ENCODE measurements at places on chromosomes 4 and X.

- no peak for DNase-seq
These were observed 354.9 kb downstream of the CBLL2 start for GRCh38 chrX:22627576-22627975.

GRCh38 chr4:172109466-172109865, 296.3 kb downstream of the GALNTL6 start:
- DNase-seq = no peak

DNA sequence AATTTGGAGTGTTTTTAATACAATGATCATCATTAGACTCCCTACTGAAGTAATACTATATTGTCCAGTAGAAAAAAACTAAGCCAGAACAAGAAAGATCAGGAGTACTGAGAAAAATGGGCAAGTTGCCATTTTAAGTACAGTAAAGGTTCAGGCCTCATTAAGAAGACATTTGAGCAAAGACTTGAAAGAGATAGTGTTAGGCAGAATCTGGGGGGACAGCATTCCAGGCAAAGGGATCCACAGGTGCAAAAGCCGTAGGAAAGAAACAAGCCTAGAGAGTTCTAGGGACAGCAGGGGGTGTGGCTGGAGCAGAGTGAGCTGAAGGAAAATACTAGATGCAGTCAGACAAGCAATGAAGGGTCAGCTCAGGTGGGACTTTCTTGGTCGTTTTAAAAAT, 58.1 kb upstream of the INTU start:
- DNase-seq = no peak

DNA sequence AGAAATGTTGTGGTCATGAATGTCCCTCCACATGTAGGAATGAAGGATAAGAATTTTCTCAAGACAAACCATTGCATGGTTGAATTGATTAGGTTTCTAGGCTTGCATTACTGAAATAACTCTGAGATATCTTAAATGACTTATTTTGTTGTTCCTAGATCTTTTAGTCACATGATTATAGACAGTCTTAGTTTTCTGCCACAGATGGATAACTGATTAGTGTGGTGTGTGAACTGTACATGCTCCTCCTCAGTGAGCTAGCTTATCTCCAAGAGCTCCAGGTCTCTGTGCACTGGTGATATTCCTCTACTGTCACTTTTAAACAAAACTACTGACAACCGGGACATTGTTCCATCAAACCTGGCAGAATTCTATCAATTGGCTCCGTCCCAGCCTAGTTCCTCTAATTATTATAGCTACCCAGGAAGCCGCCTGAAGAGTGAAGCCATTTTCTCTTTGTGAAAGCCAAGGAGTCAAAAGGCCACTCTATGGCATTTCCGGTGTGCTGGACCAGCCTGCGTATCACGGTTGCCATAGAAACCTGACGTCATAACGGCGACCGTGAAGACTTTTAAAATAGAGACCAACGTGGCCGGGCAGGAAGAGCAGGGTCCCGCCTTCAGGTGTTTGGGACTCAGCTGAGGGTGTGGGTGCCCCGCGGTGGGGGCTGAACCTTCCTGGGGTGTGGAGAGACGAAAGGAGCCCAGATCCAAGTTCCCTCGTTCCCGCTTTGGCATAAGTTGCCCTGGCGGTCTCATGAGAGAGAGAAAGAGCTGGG, 28.1 kb downstream of the BEX3 start:
- DNase-seq = no peak
